Fibroblast of the conjunctiva (primary cell): ENCODE measurements at places on chromosomes 13 and 19.

DNA sequence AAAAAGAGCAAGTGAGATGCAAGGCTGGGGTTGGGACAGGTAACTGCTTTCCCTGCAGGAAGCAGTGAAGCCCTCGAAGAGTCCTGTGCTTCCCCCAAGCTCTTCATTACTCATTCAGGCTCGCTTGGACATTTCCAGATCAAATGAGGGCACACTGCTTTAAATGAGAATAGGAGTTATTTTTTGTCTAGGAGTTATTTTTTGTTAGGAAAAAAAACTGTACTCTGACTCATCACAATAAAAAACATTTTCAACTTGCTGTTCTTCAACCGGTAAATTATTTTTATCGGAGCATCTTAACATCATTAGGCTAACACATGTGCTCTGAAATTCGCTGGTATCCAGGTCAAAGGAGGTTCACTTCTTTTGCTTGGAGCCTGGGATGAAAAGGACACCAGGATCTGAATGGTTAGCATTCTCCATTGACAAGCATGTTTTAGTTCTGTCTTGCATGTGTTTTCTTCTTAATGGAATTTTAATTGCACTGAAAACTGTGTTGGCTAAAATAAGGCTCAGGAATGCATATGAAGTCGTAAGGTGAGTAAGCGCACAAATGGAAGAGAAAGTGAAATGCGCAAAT lies 80.7 kb upstream of the STK24 start:
- no peak for DNase-seq

DNA sequence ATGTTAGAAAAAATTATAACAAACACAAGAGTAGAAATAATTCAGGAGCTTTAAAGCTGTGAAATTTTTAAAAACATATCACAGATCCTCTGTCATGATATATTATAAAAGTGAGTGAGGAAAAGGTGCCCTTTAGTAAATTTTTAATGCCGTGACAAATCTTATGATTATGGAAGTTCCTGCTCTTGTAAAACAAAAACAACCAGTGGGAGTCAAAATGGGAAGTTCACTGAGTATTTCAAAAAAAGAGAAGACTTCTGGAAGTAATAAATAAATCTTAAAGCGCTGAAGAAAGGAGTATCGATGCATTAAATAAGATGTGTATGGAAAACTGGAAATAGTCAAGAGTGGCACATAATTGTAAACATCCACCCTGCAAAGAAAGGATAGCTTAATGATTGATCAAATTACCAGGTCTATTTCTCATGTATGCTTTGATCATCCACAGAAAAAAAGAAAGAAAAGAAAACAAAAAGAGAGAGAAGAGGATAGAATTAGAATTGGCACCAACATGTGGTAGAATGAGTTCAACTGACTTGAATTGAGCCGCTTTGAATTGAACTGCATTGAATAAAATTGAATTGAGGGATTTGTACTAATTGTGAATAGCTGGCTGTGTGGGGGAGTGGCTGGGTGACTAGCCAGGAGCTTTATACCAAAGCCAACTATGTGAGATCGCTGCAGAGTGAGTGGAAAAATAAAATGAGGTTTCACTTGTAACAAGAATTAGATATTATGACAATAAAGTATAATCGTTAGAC lies 647.6 kb upstream of the SPRY2 start:
- no peak for DNase-seq

DNA sequence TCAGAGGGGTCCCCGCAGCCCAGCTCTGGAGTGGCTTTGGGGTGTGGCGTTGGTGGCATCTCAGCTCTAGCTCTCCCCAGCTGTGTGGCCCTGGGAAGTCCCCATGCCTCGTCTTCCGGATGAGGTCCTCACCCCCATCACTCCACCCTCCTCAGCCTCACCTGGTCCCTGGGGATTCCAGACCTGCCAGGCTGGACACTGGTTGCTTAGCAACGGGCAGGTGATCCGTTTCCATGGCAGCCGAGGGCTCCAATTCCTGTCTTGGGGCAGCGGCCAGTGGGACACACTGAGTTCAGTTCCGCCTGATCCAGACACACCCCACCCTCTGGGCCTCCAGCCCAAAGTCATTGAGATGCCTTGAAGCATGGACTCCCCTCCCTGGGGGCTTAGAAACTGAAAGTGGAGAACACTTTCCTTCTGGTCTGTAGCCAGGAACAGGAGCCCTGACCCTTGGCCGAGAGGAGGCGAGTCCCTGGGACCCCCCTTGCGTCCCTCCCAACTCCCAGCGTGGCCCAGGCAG lies 7.7 kb upstream of the MISP start:
- DNase-seq, result no peak

- DNase-seq, result peak; percentile 59
Measured at GRCh38 chr13:43783820-43784219, 3.0 kb downstream of the ENOX1 start.

- no peak for DNase-seq
Measured at GRCh38 chr13:113093580-113094409, 11.8 kb upstream of the F7 start.

- peak; percentile 8 for DNase-seq
Measured at GRCh38 chr13:73268306-73268705, 209.5 kb downstream of the KLF5 start.

DNA sequence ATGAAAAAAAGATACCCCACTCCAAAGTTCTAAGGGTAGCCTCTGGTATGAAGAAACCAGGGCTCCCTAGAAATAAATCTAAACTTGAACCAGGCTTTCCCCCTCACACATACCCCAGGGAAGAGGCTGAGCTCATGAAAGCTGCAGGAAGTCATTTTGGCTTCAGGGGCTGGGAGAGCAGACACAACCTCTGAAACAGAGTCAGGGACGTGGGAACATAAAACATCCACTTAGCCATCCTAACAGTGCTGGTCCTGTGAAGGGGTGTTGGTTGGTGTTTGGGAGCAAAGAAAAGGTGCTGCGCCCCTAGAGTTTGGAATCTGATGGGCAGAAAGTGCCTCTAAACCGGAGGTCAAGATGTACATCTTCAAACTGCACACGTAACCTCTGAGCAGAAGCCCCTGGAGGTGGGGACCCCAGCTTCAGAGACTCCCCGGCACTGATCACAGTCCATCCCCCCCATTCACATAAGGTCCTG lies 15.8 kb downstream of the RAB3D start:
- DNase-seq, result no peak
